ENCODE measurements at places on chromosomes 2 and 18. TPM values are rescaled to one million over a fixed set of nuclear protein-coding genes. Genes with fewer than 3 reads are reported as not detected.

DNA sequence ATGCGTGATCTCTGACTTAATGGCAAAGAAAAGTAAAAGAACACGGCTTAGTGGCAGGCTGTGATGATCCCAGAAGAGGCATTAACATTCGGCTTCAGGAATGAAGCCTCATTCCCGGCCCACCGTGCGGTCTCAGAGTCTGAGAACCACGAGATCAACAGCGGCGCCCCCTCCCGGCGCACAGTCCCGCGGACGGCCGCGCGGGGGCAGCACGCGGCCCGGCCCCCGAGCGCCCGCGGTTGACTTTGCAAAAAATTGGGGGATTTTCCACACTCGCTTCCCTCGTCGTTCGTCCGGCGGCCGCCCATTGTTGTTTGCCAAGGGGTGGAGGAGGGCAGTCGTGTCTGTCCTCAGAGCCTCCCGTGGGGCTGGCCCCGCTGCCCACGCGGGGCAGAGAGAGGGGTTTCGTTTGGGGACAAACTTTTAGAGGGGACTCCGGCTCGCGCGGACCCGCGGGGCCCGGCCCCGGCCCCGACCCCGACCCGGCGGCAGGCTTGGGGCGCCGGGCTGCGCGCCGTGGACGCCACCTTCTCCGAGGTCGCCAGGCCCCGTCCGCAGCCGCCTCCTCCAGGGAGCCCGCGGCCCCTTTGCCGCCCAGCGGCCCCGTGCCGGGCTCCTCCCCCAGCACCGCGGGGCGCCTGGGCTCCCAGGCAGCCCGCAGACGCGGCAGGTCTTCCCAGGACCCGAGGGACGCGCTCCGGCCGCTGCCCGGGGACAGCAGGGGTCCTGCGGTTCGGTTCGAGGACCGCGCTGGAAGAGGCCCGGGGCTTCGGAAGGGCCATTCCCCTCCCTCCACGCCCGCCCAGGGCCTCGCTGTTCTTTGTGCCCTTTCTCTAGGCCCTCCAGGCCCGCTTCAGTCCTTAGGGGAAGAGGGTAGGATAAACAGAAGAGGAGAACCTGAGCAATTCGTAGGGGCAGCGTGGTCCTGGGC is 3.4 kb upstream of the HS6ST1 start:
- peak; percentile 100 for DNase-seq

DNA sequence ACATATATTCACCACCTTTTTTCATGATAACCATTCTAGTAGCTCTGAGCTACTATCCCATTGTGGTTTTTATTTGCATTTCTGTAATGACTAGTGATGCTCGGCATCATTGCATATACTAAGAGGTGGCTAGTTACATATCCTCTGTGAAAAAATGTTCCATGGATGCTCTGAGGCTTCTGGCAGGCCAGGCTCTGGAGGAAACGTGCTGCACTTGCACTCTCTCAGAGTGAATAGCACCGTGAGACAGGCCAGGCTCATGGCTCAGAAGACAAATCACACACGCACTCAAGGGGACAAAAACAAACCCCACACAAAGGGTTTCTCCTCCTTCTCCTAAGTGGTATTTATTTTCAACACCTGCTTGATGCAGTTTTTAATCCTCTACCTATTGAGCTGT is 1085.3 kb upstream of the CNTNAP5 start:
- no peak for DNase-seq

- DNase-seq = no peak
Measured at GRCh38 chr2:195626507-195626906, 30.5 kb upstream of the SLC39A10 start.

DNA sequence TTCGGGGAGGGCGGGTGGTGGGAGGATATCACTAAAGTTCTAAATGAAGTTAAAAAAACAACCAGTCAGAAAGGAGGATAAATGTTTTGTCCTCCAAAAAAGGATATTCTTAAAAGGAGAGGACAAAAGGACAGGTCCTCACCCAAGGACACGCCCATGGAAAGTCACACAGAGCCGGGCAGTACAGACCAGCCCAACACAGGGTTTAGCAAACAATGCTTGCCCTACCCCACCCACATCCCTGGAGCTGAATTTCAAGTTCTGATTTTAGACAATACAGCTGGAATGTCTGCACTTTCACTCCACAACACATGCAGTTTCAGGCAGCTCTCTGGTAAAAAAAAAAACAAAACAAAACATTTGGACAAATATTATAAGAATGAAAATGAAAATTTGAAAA is 67.9 kb downstream of the SLC9A4 start:
- no peak for DNase-seq

DNA sequence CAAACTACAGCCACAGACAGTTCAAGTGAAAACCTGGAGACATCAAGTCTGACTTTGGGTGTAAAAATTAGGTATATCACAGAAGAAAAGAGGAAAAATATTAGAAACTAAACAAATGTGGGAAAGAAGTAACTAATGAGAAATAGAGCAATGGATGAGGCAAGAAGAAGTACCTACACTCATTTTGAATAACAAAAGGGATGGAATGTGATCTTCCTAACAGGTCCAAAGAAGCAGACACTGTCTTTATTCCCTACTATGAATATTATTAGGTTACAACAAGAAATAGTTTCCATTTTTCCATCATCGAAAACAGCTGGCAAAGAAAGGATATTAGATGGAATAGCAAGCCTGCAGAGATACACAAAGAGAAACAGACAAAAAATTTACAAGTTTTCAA is 486.3 kb upstream of the FSHR start:
- DNase-seq = no peak

- no peak for DNase-seq
Measured at GRCh38 chr2:61044636-61045035, 21.0 kb upstream of the SANBR start.

BAZ2B gene
- 59.4 TPM for total RNA-seq

DNA sequence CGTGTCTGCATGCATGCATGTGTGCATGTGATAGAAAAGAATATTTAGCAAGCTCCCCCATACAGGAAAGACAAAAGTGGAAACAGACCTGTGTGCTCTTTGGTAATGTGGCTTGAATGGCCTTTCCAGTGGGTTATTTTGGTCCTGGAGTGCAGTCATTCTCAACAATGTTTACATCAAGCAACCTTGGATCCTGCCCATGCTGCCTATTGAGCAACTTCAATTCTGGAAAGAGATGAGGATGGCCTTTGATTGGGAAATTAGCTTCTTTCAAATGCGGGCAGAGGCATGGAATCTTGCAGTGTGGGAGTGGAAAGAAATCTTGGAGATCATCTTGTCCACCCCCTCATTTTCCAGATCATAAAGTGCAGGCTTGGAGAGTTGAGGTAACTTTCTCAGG is 87.2 kb upstream of the SMAD2 start:
- DNase-seq = no peak

MPP4 gene
- total RNA-seq = 2.1 TPM

ADRA2B gene
- total RNA-seq = under 0.01 TPM

- DNase-seq = no peak
Measured at GRCh38 chr2:20021405-20022009, 9.0 kb upstream of the MATN3 start.

BUB1 gene
- 7.1 TPM for total RNA-seq
